Caki2 (cell line): ENCODE measurements at places on chromosomes 6 and 20.
A peak's percentile ranks its signal among the peaks of the same experiment; 100 is the strongest.

DNA sequence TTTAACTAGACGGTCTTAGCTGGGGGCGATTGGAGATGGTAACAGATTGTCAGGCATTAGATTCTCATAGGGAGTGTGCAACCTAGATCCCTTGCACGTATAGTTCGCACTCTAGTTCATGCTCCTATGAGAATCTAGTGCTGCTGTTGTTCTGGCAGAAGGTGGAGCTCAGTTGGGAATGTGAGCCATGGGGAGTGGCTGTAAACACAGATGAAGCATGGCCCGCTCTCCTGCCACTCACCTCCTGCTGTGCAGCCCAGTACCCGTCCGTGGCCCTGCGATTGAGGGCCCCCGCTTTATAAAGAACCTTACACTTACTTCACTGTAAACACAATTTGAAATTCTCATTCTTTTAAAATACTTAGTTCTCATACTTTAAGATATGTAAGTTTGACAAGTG lies 339.4 kb downstream of the CDH26 start:
- DNase-seq = no peak

- DNase-seq = no peak
Measured at GRCh38 chr6:149247385-149247763, 70.1 kb upstream of the TAB2 start.

DNA sequence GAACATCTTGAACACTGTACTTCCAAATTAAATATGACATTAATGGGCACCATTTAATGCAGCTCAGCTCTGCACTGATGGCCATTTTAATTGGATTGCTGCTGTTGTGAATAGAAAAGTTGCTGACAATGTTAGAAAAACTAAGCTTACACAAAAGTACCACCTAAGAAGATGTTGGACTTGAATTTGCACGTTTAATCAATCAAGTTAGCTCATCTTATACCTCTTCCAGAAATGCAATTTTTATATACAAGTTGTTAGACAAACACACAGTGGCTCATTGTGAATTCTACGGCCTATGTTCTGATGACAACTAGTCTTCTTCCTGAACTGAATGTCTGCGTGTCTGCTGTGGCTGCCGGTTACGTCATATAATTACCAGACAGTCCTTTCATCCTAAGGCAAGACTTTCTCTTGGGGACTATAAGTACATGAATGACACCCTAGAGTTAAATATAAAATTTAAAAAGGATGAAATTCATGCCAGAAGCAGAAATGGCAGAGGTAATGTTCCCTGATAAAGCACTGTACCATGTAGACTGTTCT lies 330.2 kb downstream of the EPM2A start:
- no peak for DNase-seq

DNA sequence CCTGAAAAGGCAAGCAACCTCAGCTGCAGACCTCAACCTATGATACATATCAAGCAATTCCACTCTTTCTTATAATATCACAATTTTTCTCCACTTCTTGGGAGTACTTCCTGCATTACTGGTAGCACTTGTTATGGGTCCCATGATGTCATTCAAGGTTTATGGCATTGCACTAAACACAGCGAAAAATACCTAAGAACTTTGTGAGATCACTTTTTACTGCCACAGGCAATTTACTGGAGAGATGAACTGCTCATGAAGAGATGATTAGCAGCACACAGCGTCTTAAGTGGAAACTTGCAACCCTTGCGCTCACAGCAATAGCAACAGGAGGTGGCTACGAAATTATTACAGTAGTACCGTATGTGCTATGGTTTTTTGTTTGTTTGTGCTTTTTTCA lies 19.3 kb upstream of the RIMS4 start:
- DNase-seq = no peak

DNA sequence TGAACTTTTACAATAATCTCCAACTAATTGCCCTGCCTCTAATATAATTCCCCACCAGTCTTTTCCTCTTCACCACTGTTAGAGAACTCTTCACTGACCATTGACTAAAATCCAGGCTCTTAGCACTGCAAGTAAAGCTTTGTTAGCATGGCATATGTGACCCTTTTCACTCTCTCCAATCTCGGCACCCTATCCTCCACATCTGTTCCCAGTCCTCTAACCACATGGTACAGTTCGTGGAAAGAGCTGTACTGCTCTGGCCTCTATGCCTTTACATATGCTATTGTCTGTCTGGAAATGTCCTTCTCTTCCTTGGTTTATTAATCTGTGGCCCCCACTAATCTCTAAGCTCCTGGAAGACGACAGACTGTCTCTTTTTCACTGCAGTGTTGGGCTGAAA lies 63.0 kb upstream of the EIF2S2 start:
- no peak for DNase-seq

GRCh38 chr6:96645106-96645505 lies 82.2 kb downstream of the FHL5 start:
- DNase-seq = no peak

GRCh38 chr6:115415378-115415777 lies 645.3 kb downstream of the FRK start:
- no peak for DNase-seq

GRCh38 chr6:15242937-15243614 lies 2.8 kb upstream of the JARID2 start:
- DNase-seq = no peak

GRCh38 chr20:37615340-37616109 lies 78.3 kb upstream of the CTNNBL1 start:
- peak; percentile 23 for DNase-seq
